Left ventricle myocardium superior (tissue), 1 donor: ENCODE measurements at places on chromosomes 7 and 10. TPM values are rescaled to one million over a fixed set of nuclear protein-coding genes. Genes with fewer than 3 reads are reported as not detected.

GRCh38 chr7:121376979-121377378 is 19.1 kb downstream of the FAM3C start:
- DNase-seq = no peak

GRCh38 chr10:59880971-59881510 is 25.3 kb downstream of the CCDC6 start:
- DNase-seq = no peak

- DNase-seq = no peak
Observed at GRCh38 chr7:27344471-27344870, 101.9 kb downstream of the EVX1 start.

DNA sequence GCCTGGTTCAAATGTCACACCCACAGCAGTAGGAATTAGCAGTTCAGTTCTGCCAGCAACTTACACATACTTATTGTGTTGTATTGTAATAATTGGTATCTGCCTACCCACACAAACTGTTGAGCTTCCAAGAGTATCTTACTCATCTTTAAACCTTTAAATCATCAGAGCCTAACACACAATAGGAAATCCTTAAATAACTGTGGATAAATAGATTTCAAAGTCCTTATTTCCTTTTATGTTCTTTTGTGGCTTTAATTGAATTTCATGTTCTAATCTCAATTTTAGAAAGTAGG is 3.9 kb downstream of the CASD1 start:
- no peak for DNase-seq

MYOZ1 gene
- total RNA-seq = 0.32 TPM
